ENCODE measurements at places on chromosomes 7 and 10.
A peak's percentile ranks its signal among the peaks of the same experiment; 100 is the strongest.

DNA sequence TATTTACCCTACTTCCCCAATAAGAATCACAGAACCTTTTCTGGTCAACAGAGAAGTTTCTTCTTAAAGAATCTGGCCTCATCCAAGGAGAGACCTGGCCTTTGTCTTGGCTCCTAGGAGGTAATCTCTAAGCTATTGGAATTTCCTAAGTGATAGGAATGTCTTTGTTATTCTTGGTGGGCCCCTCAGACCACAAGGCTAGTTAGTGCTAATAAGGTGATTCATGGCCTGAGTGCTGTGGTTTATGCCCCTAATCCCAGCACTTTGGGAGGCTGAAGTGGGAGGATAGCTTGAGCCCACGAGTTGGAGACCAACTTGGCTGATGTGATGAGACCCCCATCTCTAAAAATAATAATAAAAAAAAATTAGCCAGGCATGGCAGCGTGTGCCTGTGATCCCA lies 60.0 kb upstream of the CYP2C18 start:
- DNase-seq = no peak

- no peak for DNase-seq
Measured at GRCh38 chr7:100163871-100164270, 4.5 kb downstream of the GAL3ST4 start.

- DNase-seq = peak; percentile 13
Measured at GRCh38 chr7:43010061-43010460, 77.9 kb downstream of the MRPL32 start.

DNA sequence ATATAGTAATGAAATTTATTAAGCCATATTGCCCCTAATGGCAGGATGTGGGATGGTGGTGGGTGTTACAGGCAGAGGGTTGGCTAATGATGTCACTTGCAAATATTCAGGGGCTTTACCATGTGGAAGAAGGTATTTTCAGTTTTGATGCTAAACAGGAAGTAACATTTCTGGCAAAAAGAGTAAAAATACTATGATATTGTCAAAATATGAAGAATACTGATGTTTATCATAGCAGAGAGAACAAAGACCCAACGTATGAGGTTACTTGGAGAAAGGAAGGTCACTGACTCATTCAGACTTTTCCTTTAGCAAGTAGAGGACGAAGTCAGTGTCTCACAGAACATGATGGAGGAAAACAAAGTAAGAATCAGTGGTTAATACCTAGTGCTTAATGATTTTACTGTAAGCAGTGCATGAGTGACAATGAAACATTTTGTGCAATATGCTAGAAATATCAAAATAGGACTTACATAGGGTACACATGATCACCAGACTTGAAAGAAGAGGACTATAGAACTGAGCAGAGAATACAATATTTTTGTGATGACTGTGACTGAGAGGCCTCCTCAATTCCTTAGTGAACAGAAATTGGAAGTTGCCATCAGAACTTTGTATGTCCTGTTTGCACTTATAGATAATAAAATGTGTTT lies 89.7 kb upstream of the STEAP4 start:
- no peak for DNase-seq

- no peak for DNase-seq
Measured at GRCh38 chr7:77209479-77210139, 10.0 kb upstream of the FGL2 start.

GRCh38 chr7:91633013-91633441 lies 247.5 kb downstream of the MTERF1 start:
- no peak for DNase-seq

DNA sequence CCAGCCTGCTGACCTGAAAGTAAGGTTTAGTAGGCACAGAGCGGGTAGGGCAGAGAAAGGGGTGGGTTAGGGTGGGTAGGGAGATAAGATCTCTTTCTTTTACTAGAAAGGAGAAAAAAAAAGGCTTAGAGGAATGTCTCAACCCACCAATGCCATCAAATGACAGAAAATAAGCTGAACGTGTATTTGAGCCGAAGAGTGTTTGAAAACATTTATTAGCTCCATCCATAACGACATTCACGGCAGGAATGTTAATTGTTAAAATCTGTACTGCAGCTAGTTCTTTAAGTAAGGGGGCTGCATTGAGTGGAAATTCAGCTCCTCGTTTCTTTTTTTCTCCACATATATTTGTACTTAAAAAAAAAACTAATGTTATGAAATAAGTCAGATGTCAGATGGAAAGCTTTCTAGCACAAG lies 63.7 kb upstream of the ARID5B start:
- peak; percentile 69 for DNase-seq

GRCh38 chr10:34351161-34351560 lies 463.9 kb downstream of the PARD3 start:
- DNase-seq = no peak

DNA sequence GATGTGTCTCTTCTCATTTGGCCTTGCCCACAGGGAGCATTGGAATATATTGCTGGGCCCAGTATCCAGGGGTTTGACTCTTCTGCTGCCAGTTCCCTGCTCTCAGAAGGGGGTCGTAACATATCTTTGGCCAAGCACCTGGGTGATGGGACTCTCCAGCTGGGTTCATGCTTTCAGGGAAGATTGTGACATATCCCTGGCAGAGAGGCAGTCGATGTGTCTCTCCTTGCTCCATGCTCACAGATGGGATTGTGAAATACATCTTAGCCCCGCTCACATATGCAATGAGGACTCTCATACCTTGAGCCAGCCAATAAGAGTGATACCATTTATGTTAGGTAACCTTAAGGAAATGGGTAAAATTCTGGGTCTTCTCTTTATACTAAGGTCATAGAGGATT lies 39.2 kb upstream of the ZNF680 start:
- DNase-seq = no peak

GRCh38 chr7:19295376-19295775 lies 150.2 kb upstream of the FERD3L start:
- DNase-seq = no peak

DNA sequence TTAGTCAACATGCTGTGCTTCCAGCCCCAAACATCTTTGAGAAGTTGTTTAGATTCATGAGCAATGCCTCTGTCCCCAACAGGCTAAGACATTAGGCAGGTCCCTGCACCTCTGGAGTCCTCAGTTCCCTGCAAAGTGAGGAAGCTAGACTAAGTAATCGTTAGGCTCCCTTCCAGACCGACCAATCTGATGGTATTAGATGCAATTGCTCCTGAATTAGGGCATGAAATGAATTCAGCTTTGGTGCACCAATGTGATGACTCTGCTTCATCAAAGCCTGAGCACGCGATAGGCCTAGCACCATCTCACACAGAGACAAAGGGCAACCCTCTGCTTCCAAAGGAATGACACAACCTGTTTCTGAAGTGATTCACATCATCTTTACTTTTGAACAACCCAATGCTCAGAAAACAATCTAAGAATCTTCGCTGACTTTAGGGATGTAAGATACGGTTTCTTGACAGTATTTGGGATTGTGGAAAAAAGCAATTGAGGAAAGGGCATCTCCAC lies 723 bp upstream of the TES start:
- no peak for DNase-seq

DNA sequence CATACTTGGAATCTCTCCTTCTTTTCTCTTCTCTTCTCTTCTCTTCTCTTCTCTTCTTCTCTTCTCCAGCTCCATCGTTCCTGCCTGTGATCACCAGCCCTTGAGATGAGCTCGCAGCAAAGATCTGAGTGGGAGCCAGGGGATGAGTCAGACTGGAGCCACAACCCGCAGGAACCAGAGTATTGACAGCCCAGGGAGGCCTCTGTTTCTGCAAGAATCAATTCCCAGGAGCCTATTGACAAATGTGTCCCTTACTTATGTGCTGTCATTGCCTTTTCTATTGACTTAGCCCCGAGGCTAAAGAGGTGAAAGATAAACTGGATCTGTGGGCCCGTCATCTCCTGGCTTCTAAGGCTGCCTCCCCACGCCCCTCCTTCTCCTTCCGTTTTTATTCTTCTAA lies 13.1 kb upstream of the HABP2 start:
- DNase-seq = no peak

GRCh38 chr10:76667408-76668370 lies 969.9 kb downstream of the KCNMA1 start:
- no peak for DNase-seq

DNA sequence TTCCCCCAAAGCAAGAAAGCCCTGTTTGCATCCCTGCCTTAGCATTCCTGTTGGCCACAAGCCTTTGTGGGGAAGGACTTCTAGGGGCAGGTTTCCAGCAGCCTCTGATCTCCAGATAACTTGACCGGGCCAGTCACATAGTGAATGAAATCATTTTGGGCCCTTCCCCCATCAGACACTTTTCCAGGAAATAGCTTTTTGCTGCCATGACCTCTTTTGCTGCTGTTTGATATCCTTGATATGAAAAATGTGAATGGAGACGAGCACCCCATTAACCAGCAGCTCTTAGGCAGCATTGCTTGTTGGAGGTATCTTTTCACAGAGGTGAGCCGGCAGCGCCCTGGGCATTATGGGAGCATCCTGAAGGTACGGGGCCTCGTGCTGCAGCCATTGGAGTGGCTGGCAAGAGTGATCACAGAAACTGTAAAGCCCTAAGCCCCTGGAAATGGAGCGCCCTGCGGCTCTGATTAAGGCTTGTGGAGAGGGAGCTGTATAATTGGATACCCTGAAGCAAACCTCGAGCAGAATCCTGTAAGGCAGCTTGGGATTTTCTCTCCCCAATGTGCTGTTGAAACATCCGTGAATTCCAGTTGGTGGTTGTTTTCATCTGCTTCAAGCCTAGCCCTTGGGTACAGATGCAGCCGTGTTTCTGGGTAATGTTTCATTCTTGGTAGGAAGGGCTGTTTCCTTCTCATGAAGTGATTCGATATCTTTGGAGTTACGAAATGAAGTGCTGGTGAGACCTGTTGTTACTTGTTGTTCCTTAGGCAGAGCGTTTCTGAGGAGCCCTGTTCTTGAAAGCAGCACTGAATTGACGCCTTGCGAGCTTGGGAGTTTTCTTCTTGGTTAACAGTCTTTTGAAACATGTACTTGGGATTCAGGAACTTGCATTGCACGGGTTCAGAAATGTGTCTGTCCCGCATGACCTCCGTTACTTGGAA lies 179.0 kb downstream of the PTEN start:
- peak; percentile 72 for DNase-seq

DNA sequence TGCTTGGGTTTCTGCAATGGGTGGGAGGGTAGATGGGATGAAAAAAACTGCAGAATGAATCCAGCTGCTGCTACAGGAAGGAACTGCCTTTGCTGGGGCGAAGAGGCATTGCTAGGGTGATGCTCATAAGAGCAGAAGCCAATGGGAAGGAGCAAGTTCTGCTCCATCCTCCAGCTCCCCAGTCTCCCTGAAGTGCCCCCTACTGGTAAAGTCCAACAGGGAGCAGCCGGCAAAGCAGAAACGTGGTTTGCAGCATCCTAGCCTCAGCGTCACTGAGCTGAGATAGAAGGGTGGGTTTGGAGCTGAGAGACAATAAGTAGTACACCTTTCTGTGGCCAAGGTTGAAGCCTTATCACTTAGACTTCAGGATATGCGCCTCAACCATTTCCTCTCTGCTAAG lies 220.5 kb downstream of the CCSER2 start:
- no peak for DNase-seq

DNA sequence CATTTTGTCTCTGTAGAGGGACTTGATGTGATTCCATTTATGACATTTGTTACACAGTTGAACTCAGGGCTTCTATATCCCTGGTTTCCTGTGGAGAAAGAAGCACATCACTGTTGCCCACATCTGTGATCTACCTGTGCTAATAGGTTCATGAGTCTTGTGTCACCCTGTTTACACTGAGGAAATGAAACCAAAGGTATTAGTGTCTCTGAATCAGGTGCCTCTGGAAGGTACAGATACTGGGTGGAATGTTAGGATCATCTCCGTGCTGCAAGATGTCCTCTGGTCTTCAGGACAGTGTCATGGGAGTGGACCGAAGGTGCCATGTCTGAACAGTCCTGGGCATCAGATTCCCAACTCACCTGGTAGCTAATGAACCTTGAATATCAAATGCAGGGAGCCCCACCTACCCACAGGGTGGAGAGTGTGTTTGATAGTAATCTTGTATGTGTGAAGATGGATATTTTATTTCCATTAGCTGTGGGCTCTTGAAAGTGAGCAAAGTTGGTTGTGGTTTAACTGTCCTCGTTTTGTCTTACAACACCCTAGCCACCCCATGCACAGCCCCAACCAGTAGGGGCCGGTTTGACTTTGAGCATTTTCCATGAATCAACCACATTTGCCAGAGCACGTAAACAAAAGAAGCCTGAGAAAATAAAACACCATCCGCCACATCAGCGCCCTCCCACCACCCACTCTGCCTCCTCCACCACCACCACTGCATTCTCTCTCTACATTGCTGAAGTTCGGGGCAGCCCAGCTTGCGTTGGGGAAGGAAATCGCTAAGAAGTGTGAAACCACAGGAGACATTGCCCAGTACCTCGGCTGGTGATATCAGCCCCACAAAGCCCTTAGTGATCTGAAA lies 40.7 kb downstream of the TARP start:
- DNase-seq = no peak

Measured in fibroblast of skin of left quadriceps (primary cell).